Foreskin keratinocyte (primary cell): ENCODE measurements at places on chromosomes 3 and 15.

- DNase-seq = peak; percentile 71
Observed at GRCh38 chr15:89502867-89503595, 6.6 kb upstream of the RHCG start.

DNA sequence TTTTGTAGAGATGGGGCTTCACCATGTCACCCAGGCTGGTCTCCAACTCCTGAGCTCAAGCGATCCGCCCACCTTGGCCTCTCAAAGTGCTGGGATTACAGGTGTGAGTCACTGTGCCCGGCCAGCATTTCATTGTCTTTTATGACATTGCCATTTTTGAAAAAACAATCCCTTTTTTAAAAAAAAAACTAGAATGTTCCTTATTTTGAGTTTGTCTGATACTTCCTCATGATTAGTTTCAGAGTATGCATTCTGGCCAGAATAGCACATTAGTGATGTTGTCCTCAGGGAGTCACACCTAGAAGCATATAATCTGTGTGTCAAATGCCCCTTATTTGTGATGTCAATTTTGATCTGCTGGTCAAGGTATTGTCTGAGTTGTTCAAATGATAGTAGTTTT, 21.2 kb upstream of the NMD3 start:
- no peak for DNase-seq

DNA sequence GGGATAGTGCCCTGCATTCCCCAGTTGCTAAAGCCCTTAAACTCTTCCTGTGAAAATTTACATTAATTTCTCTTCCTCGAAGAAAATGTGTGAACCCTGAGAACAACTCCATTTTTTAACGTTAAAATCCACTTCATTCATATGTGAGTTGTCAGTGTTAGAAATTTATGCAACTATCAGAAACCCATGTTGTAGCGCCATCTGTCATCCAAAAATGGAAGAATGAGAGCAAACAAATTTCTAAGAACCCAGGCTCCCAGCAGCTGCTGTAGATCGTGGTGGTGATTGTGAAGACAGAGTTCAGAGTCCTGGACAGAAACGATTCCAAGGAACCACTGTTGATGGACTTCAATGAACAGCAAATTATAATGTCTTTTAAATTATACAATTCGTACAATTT, 179.7 kb upstream of the NDN start:
- DNase-seq = no peak

- no peak for DNase-seq
Observed at GRCh38 chr3:48738144-48738536, 21.1 kb upstream of the IP6K2 start.

GRCh38 chr3:4113811-4114522, 189.2 kb upstream of the SETMAR start:
- DNase-seq = no peak

- DNase-seq = no peak
Observed at GRCh38 chr3:81953111-81953510, 191.7 kb upstream of the GBE1 start.

DNA sequence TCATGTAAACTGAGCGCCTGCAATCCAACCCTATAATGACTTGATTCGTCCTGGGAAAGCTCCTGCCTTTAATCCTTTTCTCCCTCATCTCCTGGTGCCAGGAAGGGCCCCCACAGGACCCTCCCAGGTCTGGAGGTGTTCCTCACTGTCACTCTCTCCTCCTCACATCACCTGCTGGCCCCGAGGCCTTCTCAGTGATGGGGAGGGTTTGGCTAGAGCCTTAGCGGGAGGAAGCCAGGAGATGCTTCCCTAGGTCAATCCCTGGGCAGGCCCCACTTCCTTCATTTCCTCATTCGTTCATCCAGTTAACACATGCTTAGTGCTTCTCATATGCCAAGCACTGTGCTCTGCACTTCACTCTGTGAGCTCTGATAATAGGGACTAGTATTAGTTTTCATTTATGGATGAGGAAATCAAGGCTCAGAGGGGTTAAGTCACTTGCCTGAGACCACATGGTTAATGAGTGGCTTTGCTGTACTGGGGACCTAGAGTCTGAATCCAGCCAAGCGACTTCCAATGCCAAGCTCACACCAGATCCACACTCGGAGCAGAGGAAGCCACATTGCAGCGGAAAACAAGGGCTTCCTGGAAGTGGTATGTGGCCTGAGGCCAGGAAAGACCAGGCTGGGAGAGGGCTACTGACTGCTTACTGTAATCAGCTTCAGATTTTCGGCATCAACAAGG, 50.3 kb upstream of the CHRNB4 start:
- no peak for DNase-seq

DNA sequence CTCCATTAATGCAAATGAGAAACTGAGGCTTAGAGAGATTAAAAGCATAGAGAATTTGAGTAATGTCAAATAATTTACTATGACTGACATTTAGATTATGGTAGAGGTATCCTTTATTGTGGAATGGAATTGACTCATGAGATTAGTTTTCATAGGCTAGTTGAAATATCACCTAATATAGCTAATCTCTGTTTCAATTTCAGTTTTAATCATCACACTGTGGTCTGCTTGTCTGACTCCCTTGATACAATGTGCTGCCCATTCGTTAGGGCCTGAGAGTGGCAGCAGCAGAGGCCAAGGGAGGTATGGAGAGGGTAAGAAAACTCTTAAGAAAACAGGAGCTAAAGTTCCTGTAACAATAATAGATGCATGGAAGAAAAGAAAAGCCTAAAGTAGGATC, 13.2 kb upstream of the ZBTB20 start:
- DNase-seq = no peak

DNA sequence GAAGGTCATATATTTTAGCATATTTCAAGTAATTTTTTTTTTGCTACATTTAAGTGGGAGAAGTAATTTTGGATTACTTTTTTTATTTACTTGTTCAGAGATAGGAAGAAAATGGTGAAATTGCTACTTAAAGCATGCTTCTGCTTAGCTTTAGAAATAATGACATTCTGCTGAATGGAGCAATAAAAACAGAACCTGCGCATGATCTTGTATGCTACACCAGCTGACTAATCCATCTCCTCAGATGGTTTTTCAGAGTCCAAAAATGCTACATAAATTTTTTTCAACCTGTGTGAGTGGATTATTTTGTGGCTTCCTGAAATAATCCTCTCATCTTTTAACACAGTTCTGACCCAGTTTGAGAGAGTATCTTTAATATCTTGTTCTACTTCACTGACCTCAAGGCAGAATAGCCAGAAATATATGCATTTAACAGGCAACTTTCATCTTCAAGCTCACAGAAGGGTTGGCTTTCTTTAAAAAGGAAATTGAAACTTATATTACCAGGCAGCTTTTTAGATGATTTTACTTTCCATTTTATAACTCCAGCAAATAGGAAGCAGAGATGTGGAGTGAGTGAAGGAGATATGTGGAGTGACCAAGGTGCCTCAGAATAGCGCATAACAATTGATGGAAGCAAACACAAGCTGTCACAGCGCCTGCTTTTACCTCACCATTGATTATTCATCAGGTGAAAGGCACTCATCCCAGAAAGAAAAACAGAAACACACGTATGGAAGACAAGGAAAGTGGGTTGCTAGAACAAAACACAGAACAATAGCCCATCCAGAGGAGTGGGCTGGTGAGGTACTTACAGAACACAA, 136.6 kb downstream of the TGFBR2 start:
- DNase-seq = no peak

- no peak for DNase-seq
Observed at GRCh38 chr15:48992545-48992944, 28.8 kb upstream of the SHC4 start.

DNA sequence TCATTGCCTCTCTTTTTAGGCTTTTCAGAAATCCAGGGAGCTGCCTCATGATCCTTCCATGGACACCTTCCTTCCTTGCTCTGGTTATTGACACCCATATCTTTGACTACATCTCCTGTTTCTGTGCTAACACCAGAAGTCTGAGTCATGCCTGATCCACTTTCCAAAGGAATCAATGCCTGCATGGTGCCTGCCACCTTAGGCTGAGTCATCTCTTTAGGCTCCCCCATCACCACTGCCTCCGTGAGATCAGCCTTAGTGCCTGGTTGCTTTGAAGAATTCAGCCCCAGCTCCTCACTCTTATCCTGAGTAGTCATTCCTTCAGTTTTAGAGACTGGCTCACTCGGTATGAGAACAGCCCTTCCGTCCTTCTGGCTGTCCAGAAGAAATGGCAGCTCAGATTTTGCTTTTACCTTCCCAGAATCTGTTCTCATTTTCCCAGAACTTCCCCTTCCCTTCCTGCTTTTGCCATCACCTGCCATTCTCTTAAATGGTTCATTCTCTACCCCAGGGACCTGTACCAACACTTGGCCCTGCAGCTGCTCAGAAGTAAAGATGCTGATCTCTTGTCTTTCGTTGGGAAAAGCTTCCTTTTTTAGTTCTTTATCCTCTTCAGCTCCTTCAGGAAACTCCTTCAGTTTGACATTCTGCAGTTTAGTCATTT, 105.3 kb downstream of the MAP4 start:
- DNase-seq = peak; percentile 67

GRCh38 chr3:134197681-134198261, 52.9 kb downstream of the RYK start:
- peak; percentile 58 for DNase-seq

- DNase-seq = peak; percentile 67
Observed at GRCh38 chr15:94177112-94177511, 54.2 kb upstream of the MCTP2 start.

DNA sequence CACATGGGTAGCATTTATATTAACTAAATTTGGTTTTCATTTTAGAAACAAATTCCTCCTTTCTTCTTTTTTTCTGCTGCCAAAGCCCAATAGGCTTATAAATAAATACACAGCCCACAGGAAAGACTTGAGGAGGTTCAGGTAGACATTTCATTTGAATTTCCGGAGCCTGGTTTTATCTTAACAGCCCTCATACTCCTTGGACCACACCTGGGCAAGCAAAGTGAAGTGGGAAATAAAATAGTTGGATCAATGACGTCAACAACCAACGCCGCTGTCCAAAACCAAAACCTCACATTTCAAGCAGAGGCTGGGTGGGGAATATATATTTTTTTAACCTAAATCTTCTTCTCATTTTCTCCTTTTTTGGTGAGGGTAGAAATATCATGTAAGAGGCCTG, 53.2 kb downstream of the RFTN1 start:
- no peak for DNase-seq

GRCh38 chr3:126685493-126685892, 18.5 kb upstream of the CHCHD6 start:
- no peak for DNase-seq

GRCh38 chr3:132550579-132551305, 46.3 kb upstream of the ACKR4 start:
- no peak for DNase-seq

- DNase-seq = peak; percentile 33
Observed at GRCh38 chr15:93527374-93528050, 438.5 kb upstream of the RGMA start.

DNA sequence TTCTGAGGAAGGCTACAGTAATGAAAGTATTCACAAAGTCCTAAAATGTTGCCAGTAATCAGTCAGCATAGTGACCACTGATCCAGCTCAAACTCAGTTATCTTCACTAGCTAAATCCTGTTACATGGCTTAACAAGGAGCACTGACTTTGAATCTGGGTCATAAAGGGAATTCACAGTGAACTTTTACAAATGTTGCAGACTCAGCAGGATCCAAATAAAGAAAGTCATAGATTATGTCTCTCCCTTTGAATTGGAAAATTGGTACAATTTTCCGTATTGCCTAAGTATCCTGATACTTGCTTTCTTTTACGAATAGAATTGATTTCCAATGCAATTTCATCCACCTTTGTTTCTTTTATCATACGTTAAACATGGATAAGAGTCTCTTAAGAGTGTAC, 431.5 kb upstream of the CNTN6 start:
- no peak for DNase-seq

GRCh38 chr3:71000483-71000882, 583.0 kb downstream of the FOXP1 start:
- DNase-seq = no peak
